Activated CD4-positive, alpha-beta T cell treated with anti-CD3 and anti-CD28 coated beads, Interleukin-2, amount 50 U/mL, for 48 hours (primary cell): ENCODE measurements at places on chromosomes 16 and 17.
A peak's percentile ranks its signal among the peaks of the same experiment; 100 is the strongest.

DNA sequence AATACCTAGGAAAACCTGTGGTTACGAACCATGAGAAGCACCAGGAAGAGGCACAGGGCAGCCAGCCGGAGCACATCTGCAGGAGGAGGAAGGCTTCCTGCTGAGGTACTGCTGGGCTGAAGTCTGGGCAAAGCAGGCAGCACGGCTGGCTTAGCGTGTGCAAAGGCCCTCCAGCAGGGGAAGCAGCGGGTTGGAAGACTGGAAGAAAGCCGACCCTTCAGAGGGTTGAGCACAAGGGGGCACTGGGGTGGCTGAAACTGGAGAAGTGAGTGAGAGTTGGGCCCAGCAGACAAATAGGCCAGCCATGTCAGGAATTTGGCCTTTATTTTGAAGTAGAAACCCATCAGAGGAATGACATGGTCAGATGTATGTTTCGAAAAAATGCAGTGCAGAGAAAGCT, 12.1 kb upstream of the HSD3B7 start:
- DNase-seq = no peak

GRCh38 chr16:14539631-14540030, 90.4 kb downstream of the PARN start:
- no peak for DNase-seq

DNA sequence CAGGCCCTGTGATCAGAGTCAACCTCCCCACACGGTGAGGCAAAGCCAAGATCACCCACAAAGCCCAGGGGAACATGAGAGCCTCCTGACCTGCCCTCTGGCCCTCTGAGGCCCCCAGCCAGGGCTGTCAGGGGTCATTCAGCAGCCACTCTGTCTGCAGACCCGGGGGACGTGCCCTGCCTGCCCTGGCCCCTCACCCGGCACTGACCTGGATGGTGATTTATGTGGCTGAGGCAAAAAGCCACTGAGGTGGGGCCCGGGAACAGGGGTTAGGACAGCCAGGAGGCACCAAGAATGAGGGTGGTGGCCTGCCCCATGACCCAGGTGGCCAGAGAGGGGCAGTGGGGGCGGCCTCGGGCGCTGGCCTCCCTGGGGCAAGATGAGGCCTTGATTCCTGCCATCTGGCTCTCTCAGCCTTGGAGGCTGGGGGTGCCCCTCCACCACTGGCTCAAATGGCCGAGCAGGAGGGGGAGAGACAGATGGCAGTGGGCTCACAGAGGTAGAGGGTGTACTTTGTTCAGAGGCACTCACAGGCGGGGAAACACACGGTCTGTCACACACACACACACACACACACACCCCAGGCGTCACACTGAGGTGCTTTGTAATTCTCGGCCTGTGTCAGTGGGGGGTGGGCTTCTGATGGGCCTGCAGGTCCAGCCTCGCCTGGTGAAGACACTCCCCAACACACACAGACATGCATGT, 174.0 kb upstream of the GSE1 start:
- DNase-seq = no peak

DNA sequence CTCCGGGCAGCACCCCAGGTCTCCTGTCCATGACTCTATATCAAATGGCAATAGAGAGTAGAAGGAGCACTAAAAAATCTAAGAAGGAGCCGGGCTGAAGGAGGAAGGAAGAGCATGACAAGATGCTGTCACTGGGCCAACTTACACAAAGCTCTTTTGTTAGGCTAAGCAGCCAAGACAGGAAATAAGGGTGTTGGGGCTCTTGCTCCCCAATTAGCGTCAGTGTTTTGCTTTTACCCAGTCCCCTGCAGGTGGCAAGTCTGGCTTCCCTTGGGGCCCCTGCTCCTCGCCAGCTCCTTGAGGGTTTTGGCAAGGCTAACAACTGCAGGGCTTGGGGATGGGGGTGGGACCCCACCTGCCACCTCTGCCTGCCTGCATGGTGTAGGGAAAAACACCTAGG, 120.5 kb downstream of the CCT6B start:
- no peak for DNase-seq

DNA sequence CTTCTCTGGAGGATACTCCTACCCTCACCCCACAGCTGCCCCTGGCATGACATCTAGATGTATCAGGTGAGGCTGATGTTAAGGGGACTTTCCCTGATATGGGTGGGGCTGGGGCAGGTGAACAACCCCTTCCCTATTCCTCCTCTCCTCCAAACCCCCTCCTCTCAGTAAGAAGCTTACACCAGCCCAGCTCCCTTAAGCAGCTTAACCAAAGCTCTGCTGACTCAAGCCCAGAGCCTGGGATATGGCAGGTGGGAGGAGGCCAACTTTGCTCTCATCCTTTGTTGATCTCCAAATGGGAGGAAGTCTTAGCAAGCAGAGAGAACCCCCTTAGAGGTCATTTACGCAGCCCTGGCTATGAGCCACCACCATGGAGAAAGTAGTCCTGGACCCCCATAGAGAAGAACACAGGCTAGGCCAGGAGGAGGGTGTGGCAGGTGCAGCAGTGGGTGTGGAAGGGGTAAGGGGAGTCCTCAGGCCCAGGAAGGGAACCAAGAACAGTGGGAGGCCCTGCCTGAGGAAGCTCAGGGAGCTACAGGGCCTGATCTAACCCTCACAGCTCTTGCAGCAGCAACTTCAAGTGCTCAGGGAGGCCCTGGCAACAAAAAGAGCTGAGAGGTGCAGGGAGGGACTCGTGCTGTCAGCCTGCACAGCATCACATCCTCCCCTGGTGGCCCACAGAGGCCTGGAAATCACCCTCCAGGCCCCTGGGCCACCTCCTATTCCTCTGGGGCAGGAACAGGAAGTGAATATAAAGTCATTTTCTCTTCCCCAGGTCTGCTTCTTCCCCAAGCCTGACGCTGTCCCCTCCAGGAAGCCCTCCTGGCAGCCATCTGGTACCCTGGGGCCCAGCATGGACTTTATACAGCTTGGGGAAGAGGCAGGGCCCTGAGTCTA, 2.9 kb downstream of the UNC119 start:
- peak; percentile 69 for DNase-seq

GRCh38 chr16:50501251-50501650, 46.9 kb upstream of the NKD1 start:
- no peak for DNase-seq

DNA sequence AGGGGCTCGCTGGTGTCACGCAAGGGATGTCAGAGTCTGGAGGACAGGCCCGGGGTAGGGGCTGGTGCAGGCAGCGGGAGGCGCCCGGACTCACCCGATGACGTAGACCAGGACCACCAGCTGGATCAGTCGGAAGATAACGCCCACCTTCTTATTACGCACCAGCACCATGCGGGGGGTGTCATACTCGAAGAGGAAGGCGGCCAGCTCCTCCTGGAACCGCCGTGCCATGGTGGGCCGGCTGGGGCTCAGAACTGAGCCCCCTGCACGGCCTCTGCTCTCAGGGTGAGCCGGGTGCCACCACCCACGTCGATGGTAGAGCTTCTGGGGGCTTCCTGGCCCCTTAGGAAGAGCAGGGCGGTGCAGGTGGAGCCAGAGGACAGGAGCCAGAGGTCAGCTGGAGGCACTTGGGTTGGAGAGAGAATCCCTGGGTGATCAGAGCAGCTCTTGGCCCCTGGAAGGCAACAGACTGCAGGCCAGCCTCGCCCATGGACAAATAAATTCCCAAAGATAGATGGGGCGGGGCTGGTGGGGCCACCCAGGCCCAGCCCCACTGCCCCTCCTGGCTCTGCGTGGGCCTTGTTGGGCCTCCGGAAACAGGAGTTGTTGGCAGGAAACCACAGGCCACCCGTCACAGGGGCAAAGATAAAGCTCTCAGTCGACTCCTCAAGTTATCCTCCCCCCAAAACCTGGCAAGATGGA, at the start of gene P2RX1:
TSS of gene P2RX1 (minus strand) at position 471 of the 702 bp plus-strand sequence. CDS start at position 231, 240 bp downstream.
- DNase-seq = peak; percentile 53

DNA sequence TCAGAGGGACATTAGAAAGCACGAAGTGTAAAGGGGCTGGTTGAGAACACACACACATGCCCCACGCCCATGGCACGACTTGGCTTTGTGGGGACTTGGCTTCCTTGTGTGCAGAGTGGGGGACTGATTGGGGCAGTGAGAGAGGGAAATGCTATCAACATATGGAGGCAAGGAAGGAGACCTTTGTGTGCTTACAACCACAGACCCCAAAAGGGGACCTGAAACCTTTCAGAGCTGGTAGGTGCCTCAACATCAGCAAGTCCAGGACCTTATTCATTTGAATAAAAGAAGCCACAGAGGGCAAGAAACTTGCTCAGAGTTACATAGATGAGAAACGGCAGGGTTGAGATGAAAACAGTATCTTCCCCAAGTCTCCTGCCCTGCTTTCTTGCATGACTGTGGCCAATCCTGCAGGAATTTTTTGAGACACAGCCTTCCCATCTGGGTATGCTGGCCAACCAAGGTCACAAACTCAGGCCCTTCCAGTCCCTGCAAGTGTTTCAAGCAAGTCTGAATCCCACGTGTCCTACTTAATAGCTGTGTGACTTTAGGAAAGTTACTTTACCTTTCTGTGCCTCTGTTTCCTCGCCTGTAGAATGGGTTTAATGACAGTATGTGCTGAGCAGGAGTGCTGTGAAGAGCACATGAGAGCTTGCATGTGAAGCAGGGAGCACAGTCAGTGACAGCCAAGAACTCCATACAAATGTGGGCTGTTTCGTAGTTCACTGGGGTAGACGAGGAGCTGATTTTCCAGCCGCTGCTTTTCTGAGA, 26.2 kb downstream of the C16orf78 start:
- no peak for DNase-seq

DNA sequence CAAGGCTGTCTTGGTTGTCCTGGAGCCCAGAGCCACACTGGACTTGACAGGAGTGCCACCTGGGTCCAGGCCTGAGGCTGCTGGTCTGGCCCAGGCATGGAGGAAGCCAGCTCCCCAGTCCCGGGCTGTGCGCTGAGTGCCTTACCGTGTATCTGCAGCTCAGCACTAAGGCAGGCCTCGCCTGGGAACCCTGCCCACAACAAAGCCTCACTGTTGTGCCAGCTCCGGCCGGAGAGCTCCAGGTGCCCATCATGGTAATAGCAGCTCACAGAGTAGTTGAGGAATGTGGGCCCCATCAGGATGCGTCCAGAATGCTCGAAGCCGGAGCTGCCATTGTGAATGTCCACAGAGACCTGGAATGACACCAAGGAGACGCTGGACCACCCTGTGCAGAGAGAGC, 72.2 kb downstream of the RMI2 start:
- no peak for DNase-seq

DNA sequence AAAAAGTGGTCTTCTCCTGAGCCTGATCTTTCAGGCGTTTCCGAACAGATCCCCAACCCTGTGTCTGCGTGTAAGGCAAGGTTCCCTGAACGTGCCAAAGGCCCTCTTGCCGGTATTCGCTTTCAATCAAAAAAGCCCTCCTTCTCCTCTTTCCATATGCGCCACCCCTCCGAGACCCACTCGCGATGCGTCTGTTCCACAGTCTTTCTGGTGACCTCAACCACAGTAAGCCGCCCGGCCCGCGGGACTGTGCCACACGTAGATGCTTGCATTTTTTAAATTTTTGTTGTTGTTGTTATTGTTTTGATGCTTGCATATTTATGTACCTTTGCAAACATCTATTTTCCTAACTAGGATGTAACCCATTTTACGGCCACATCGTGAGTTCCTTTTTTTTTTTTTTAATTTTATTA, 607 bp upstream of the PRPSAP1 start:
- no peak for DNase-seq

- no peak for DNase-seq
These were observed 12.2 kb downstream of the C16orf95 start for GRCh38 chr16:87304951-87305350.

- DNase-seq = no peak
These were observed 44.4 kb downstream of the PPL start for GRCh38 chr16:4892361-4893102.

GRCh38 chr16:84825896-84826557, 6.2 kb downstream of the CRISPLD2 start:
- DNase-seq = no peak

- DNase-seq = no peak
These were observed 30.4 kb upstream of the CCL1 start for GRCh38 chr17:34393401-34393800.

- DNase-seq = no peak
These were observed 50.3 kb downstream of the BMERB1 start for GRCh38 chr16:15484662-15485061.

DNA sequence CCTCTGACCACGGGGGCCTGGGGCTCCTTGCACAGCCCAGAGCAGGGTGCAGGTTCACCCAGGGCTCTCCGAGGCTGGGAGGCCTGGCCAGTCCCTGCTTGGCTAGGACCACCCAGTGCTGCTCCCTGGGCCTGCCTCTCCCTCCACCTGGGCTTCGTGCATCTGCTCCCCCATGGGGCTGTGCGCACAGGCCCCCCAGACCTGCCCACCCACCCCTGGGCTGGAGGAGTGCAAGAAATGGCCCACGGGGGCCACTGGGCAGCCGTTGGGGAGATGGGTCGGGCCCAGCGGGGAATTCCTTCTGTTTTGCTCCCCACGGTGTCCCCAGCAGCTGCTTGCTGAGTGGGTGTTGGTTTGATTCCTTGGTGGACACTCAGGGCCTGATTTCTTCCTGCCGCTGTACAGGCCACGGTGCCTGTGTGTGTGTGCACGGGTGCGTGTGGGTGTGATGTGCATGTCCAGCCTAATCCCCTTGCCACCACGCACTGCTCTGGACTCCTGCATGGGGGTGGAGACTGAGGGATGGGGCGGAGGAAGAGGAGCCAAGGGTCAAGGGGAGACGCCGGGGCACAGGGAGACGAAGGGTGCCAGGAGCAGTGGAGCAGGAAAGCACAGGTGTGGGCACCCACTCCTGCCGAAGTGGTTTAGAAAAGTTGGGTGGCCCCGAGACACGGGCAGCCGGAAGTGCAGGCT, 8.5 kb downstream of the PRSS27 start:
- DNase-seq = no peak

DNA sequence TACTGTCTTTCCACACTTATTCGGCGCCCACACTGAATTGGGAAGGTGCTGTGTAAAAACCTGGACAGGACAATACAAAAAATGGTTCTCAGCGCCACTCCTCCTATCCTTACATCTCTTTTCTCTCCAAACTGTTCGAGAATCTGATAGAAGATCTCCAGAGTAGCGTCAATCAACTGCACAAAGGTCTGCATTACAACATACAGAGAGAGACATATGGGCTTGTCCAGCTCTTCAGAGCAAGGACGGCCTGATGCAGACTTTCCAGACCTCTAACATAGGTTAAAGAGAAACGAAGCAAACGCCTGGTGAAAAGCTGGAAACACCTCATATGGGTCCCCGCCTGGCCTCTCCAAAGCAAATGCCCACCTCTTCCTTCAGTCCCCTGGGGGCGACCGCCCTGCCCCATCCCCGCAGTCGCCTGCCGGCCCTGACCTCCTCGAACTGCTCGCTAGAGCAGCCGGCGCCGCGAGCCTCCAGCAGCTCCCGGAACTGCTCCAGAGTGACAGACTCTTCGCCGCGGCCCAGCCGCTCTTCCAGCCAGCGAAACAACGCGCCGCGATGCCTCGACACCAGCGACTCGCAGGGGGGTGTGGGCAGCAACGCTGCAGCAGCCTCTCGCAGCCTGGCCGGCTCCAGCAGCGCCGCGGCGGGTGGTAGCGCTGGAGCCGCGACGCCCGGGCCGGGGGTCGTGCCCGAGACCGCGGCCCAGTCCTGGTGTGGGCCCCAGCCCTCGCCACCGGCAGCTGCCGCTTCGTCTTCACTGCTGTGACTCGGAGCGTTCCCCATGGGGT, 526 bp downstream of the ZZEF1 start:
- DNase-seq = peak; percentile 16

GRCh38 chr17:51427323-51427811, 167.0 kb downstream of the UTP18 start:
- DNase-seq = no peak

GRCh38 chr17:7356072-7356549, 1.2 kb downstream of the TMEM95 start:
- peak; percentile 92 for DNase-seq
